ENCODE measurements at places on chromosomes 12 and 14.

DNA sequence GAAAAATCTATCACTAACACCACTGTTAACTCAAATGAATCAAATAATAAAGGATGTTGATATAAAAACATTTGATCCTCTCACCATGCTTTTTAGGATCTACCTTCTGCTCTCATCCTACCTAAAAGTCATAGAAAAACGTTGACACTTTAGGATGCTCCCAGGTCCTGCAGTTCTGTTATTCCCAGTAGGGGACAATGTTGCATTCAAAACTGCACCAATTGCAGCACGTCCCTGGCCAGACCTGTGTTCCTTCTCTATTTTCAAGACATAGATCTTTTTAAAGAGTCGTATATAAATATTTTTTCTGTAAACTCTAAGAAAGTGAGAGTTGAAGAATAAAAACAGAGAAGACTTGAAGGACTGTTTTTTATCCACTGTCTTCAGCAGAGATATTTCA is 8.8 kb downstream of the AICDA start:
- no peak for DNase-seq

- no peak for DNase-seq
Measured at GRCh38 chr12:128823216-128823915, 392 bp downstream of the SLC15A4 start.

DNA sequence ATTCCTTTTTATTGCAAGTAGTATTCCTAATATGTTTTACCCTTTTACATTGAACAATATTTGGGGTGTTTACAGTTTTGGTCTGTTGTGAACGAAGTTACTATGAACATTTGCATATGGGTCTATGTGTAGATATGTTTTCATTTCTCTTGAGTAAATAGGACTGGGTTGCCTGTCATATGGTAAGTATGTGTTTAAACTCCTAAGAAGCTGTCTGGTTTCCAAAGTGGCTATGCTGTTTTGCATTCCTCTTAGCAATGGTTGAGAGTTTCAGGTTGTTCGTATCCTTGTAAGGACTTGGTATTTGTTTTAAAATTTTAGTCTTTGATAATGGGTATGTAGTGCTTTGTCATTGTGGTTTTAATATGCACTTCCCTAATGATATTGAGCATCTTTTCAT is 6.3 kb downstream of the METAP2 start:
- DNase-seq: no peak

DNA sequence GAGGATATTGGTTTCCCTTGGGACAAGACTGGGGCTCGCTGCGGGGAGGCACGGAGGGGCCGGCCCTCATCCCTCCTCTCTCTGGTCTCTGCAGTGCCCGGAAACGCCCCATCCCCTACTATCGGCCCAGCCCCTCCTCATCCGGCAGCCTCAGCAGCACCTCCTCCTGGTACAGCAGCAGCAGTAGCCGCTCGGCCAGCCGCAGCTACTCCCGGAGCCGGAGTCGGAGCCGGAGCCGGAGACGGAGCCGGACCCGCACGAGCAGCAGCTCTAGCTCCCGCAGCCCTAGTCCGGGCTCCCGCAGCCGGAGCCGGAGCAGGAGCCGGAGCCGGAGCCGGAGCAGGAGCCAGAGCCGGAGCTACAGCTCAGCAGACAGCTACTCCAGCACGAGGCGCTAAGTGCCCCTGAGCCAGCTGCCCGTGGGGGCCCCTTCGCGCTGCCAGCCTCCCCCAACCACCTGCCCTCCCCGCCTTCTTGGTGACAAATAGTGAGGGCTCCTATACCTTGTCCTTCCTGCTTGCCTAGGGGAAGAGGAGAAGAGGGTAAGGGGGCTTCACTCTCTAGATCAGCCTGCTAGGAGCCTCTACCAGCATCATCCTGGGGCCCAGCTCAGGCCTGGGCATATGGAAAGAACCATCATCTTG is 22.2 kb upstream of the HSPB8 start:
- no peak for DNase-seq
